ENCODE measurements at places on chromosomes 7 and 10.
A peak's percentile ranks its signal among the peaks of the same experiment; 100 is the strongest.

DNA sequence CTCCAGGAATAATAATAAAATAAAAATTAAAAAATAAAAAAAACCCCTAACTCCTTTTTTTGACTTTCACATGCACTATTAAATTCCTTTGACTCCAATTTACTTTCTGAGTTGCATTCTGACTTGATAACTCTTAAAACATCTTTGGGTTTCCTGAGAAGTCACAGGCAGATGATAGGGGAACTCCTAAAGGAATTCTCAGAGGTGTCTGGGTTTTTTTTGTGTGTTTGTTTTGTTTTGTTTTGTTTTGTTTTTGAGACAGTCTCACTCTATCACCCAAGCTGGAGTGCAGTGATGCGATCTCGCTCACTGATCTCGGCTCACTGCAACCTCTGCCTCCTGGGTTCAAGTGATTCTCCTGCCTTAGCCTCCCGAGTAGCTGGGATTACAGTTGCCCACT, 52.7 kb upstream of the APBB1IP start:
- DNase-seq: no peak

GRCh38 chr7:95601316-95601715, 5.0 kb upstream of the PDK4 start:
- no peak for DNase-seq

DNA sequence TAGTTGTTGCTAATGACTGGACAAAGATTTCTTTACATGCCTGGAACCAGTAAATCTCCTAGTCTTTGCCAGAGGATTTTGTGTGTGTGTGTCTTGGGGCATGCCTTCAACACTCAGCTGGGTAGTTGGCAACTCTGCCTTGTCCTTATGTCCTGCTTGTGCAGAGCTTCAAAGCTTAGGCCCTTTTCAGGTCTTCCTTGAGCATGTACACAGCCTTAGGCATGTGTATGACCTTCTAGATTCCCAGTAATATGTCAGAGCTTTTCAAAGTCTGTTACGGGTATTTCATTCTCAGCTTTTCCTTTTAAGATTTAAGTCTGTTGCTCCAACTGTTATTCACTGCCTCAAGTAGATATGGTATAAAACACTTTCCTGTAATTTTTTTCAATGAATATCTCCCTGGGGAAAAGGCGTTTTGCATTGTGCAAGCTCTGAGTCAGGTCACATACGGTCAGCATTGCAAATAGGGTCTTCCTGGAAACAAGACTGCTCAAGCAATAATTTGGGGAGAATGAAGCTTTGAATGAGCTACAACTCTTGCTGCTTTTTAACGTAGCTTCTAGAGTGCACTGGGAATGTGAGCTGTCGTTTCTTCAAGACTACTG, 25.5 kb downstream of the SHOC2 start:
- DNase-seq: peak; percentile 9

DNA sequence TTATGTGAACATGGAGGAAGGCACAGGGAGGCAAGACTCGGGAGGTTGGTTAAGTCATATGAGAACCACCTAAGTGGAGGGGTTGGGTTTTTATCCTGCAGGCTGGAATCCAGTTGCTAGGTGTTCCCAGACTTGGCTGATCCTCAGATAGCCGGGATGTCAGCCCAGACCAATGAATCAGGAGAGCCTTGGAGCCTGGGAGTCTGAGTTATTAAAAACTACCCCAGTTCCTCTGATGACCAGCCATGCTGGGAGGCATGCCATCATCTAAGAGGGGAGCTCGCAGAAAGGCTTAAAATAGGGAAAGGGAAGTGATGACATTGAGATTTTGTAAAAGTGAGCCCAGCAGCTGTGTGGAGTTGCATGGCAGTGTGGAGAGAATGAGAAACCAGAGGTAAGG, 238.1 kb downstream of the ZNF248 start:
- DNase-seq: no peak

DNA sequence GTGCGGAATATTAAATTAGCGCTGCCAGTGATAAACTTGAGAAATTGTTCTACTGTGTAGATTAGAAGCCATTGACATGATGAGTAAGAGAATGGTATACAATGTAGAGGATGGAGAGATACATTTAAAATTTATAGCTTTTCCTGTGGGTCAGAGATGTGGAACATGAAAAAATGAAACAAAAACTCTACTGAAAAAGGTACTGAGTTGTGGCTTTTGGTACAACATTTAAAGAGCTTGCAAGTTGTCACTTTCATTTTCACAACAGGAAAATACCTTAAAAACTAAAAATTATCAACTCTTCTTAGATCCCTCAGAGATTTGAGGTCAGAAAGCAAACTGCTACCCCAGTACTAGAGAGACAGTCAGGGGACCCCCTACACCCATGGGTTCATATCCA, 348.8 kb upstream of the CDC14C start:
- no peak for DNase-seq

DNA sequence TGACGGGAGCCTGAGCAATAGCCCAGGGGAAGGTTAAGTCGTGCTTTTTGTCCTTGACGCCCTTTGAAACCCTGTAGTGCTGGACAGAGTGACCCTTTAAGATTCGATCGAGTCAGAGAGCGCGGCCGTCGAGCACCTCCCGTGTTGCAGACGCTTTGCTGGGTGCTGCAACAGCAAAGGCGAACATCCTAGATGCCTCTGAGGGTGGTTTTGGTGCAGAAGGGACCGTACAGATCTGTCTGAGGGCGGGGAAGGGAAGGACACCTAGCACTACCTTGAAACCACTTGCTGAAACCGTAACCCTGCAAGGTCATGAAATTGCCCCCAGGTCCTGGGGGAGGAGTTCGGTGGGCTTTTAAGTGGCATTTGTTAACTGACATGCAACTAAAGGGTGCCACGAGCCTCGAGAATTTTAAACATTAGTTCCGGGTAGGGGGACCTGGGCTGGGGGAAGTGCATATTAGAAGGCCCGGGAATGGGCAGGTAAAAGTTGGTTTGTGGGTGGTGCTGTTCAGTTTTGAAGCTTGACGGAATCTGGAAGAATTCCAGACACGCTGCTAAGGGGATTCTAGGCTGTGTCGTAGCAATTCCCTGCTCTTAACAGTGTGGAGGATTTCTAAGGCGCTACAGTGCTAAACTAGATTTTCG, 786 bp downstream of the ATP5F1C start:
- DNase-seq: peak; percentile 44

DNA sequence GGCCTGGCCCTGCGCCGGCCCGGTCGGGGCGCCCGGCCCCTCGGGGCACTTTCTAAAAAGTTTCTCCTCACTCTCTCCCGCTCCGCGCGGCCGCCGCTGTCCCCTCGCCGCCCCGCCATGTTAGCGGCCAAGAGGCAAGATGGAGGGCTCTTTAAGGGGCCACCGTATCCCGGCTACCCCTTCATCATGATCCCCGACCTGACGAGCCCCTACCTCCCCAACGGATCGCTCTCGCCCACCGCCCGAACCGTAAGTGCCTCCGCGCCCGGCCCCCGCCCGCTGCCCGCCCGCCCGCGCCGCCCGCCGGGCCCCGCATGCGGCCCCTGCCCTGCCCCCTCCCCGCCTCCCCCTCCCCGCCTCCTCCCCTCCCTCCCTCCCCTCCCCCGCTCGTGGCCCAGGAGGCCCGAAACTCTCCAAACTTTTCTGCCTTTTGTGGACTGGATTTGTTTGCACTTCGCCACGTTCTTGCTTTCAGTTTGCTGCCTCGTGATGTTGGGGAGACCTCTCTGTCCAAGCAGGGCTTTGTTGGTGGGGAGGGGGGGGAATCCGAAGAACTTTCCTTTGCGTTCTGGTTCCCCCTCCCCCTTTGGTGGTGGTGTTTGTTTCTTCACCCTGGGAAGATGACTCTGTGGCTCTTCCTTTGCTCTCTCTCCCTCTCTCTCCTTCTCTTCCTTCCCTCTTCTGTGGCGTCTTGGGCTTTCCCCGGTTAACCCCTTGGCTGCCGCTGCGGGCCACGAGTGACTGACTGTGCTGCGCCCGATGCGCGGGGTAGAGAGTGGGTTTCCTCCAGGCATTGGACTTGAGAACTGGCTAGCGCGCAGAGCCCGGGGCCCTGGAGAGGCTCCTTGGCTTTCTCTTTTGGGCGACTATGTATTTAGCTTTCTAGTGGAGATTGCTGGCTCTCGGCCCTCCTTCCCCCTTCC, 1.6 kb downstream of the TCF7L2 start:
- DNase-seq: peak; percentile 12

DNA sequence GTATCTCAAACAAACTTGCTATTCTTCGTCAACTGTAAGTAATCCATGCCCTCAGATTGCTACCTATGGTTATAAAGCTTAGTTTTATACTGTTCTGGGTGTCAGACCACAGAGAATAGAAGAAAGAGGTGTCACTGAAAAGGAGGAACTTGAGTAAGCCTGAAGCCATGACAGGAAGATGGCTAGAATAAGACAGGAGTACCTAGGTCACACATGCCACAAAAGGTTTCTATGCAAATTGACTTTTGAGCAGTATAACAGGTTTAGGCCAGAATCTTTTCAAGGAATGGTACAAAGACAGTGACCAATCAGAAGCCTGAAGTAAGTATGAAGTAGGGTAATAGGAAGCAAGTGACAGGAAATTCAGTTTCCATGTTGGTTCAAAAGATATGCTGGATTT, 23.5 kb downstream of the FBXW4 start:
- no peak for DNase-seq

DNA sequence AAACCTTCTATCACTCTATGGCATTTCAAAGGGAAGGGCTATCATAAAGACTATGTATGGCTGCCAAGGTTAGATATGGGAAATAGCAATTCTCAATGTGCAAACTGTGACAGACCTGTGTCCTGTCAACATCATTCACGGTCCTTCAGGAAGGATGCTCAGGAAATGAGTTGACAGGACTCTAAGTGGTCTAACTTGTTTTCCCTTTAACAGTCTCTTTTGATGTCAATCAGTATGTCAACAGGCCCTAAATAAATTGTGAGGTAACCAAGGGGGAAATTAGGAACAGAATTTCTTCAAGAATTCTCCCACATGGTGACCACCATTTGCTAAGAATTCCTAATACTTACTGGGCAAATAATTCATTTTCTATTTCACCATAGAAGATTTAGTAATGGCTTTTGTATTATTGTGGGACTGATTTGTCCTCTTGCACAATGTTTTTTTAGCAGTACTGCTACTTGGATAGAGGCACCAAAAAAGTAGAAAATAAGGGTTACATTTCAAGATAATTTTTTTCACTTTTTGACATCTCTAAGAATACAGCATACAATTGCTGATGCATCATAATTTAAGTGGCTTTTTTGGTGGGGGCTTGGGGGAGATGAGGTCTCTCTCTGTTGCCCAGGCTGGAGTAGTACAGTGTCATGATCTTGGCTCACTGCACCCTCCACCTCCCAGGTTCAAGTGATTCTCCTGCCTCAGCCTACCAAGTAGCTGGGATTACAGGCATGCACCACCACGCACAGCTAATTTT, 275.8 kb downstream of the CACNA2D1 start:
- peak; percentile 70 for DNase-seq

DNA sequence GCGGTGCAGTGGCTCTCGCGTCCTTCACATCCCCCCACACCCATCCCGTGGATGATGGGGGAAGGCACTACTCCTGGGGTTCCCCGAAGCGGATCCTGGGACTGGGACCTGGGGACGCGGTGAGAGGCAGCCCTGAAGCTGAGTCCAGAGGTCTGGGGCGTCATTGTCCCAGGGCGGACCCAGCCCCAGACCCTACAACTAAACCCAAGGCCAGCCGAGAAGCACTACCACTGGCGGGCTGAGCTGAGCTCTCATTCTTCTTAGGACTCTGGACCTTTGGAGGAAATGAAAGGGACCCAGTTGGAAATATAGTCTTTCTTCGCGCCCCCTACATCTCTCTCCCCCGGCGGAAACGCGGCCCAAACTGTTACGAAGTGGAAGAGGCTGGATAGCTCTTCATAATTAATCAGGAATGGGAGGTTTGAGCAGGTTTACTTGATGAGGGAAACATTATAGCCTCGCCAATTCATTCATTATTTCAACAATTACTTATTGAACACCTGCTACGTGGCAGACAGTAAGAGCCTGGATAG, 389 bp upstream of the FBXL15 start:
- peak; percentile 59 for DNase-seq

DNA sequence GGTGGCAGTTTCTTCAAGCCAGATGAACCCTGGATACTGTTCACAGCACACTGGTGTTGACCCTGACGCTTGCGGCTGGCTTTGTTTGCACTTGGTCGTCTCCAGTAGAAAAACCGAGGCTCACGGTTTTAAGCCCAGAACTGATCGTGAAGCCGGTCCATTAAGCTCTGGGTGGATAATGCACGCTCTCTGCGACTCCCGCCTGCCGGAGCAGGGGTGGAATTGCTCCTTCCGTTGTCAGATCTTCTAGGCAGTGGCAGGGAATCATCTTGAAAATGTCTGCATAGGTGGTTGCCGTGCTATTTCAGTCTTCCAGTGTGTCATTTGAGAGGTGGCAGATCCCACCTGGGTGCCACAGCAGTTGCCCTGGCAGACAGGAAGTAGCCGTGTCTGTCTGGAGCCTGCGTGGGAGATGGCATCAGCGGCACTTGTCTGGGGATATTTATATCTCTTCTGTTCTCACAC, 35.9 kb upstream of the AP5Z1 start:
- peak; percentile 49 for DNase-seq

DNA sequence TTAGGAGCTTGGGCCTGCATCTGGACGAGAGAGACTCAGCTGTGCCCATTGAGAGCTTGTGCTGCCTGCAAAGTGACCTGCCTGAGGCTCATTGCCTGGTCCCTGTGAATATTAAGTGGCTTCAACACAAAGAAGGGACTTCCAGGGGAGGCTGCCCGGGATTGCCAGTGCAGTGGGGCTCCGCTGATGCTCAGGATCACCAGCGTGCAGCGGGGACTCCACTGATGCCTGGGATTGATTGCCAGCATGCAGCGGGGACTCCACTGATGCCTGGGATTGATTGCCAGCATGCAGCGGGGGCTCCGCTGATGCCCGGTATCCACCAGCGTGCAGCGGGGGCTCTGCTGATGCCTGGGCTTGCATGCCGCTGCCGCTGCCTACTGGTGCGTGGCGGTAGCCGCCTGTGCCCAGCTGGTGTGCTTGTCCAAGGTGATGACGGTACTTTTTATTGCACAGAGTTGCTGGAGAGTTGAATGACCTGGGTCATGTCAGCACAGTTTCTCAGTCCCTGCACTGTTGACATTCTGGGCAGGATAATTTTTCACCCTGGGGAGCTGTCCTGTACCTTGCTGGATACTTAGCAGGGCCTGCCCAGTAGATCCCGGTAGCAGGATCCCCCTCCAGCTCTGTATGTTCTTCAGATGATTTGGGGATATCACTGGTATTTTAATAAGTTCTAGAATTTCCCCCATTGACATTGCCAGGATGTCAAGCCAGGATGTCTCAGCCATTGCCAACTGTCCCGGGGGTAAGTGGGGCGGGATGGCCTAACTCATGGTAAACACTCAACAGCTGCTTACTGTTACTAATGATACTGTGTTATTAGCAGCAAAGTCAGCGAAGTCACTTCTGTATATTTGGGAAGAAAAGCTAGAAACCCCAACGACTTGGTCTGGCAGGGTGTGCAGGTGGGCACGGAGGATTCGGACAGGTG, 13.0 kb downstream of the DOCK1 start:
- no peak for DNase-seq

GRCh38 chr10:7696545-7696944, 6.6 kb upstream of the ITIH2 start:
- DNase-seq: no peak

- no peak for DNase-seq
Measured at GRCh38 chr10:131915484-131915883, 14.7 kb downstream of the PPP2R2D start.
